Left ventricle myocardium inferior (tissue), 1 donor: ENCODE measurements at places on chromosomes 12 and 14.

GRCh38 chr12:24705741-24706358 is 243.1 kb downstream of the BCAT1 start:
- DNase-seq, result no peak

- no peak for DNase-seq
Measured at GRCh38 chr14:53017837-53018236, 67.0 kb upstream of the FERMT2 start.

DNA sequence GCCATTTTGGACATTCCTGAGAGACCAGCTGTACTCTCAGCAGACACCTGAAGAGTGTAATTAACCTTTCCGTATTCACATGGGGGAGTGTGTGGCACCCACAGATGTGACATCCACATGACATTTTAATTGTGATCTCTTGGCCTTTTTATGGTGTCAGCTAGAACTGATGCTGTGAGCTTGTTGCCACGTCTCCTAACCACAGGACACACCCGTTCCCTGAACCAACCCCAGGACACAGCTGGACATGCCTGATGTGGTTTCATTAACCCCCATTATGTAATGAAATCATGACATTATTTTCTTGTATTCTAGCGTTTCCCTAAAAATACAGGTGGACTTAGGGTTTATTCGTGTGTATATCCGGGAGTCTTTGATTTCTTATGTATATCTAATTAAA is 1036.1 kb downstream of the TMEM121 start:
- no peak for DNase-seq

DNA sequence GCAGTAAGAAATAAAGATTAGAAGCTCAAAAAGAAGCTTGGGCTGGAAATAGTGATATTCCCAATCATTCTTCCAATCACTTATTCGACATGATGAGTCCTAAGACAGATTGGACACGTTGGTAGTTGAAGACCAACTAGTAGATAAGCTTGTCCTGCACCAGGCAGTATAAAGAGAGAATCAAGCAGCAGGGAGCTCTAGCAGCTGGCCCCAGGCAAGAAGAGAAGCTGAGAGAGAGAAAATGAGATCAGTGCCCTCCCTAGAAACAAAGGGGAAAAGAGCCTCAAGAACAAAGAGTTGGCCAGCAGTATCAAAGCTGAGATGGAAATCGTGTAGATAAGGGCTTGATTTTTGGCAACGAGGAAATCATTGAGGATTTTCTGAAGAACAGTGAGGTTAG is 20.6 kb downstream of the RASSF8 start:
- no peak for DNase-seq

- no peak for DNase-seq
Measured at GRCh38 chr12:97292588-97292987, 170.0 kb upstream of the RMST start.

DNA sequence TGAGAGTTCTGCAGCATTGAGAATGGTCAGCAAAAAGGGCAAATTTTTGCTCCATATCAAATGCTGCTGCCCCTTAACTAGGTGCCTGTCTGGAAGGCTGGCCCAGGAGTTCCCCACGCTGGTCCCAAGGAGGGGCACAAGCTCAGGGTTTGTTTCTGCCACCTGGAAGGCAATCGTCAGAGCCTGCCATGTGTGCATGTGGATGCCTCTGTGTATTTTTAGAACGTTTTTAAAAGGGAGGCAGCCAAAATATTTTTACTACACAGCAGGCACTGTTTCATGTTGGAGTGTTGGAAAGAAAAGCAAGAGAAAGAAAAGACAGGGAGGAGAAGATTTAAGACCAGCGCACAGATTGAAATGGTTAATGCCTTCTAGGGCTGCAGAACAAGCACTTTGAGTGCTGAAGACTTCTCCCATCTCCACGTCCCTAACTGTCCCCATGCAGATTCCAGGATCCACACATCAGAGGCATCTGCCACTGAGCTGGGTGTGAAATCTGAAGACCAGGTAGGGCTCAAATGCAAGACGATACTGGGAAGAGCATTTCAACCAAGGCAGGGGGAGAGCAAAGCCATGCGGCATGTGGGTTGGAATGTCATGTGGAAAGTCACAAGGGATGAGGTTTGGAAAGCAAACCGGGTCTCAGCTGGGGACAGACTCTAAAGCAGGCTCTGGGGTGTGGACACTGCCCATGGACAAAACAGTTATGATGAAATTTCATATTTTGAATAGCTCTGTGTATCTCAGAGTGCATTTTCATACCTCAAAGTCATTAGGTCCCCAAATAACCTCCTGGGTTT is 557.2 kb downstream of the BCL11B start:
- no peak for DNase-seq

GRCh38 chr14:38065106-38065762 is 142.5 kb upstream of the SSTR1 start:
- DNase-seq, result no peak

- no peak for DNase-seq
Measured at GRCh38 chr12:21523148-21523547, 2.9 kb upstream of the SPX start.

- DNase-seq, result no peak
Measured at GRCh38 chr12:90111791-90112580, 403.3 kb upstream of the ATP2B1 start.

DNA sequence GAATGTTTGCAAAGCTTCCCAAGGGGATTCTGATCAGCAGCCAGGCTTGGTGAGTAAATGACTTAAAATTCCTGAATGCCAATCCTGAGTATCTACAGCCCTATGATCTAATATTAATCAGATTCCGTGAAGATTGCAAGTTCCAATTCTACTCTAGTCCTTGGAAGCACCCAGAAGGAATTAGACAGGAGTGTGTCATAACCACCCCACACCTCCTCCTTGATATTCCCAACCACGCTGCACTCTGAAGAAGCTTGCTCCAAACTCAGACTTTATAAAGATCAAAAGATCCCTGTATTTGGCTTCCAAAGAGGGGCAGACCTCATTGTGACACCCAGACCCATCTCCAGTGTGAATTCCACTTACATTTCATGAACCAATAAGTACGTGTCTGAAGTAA is 306.0 kb downstream of the BCL11B start:
- DNase-seq, result no peak

DNA sequence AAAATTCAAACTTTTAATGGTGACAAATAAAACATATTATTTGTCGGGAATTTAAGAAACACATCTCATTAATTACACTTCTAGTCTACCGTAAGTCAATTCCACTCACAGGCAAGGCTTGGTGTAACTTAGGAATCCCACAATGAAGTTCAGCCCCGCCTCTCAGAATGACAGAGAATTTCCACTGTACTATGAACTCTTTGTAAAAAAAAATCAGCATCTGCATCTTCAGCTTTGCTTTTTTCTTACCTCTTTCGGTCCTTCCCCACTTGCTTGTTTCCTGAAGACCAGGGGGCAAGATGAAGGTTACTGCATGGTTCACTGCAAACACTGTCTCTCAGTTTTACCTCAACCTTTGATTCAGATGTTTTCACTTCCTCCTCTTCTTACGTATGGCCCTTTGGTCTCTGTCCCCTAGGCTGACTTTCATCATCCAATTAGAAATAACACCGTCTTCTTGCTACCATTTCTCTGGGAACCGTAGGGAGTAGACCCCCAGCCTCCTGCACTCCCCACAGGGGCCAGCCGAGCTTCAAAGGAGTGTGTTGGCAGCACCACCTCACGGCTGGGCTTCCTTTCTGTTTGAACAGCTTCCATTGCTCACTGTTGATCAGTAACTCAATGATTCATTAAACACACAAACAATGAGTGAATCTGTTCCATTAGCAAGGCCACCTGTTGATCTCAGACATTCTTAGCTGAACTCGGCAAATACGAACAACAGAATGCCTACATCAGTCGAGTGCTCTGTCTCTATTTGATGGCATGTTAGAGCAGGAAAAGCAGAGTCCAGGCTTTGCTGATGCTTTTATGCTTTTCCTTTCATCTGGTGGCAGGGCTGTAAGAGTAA is 343.0 kb downstream of the BMP4 start:
- DNase-seq, result no peak
